B cell (primary cell): ENCODE measurements at places on chromosomes 4 and X. TPM values are rescaled to one million over a fixed set of nuclear protein-coding genes. Genes with fewer than 3 reads are reported as not detected.

PPARGC1A gene
- total RNA-seq, result not detected in 2 replicates

AVPR2 gene
- 0.53 TPM in 1 of 2 replicates, not detected in the other for total RNA-seq

MAGEC3 gene
- total RNA-seq, result not detected in 2 replicates

CSAG1 gene
- total RNA-seq, result not detected in 2 replicates

FATE1 gene
- total RNA-seq, result not detected in 2 replicates

CFAP99 gene
- not detected in 2 replicates for total RNA-seq

KLHL2 gene
- total RNA-seq, result 76.2 and 77.5 TPM in 2 replicates

TCP11X2 gene
- not detected in 2 replicates for total RNA-seq

ASMT gene
- total RNA-seq, result 0.66 TPM in 1 of 2 replicates, not detected in the other

TLR8 gene
- total RNA-seq, result 0.29 and 0.39 TPM in 2 replicates

BTK gene
- total RNA-seq, result 235 and 243 TPM in 2 replicates

RPA4 gene
- 2.6 and 2.7 TPM in 2 replicates for total RNA-seq

FABP2 gene
- total RNA-seq, result not detected in 2 replicates

SSX3 gene
- total RNA-seq, result not detected in 2 replicates

PPBP gene
- 0.42 TPM in 1 of 2 replicates, not detected in the other for total RNA-seq

PF4V1 gene
- total RNA-seq, result not detected in 2 replicates

TCEANC gene
- total RNA-seq, result 10.0 and 10.7 TPM in 2 replicates

ZCCHC18 gene
- 15.1 and 16.9 TPM in 2 replicates for total RNA-seq

CCDC160 gene
- not detected in 2 replicates for total RNA-seq

MEPE gene
- total RNA-seq, result not detected in 2 replicates

TCP11X1 gene
- total RNA-seq, result not detected in 2 replicates

IL21 gene
- not detected in 2 replicates for total RNA-seq

CSAG3 gene
- not detected in 2 replicates for total RNA-seq

C1GALT1C1 gene
- 11.6 and 13.6 TPM in 2 replicates for total RNA-seq

FAM133A gene
- not detected in 2 replicates for total RNA-seq

SCD5 gene
- total RNA-seq, result not detected in 2 replicates

SPANXB1 gene
- total RNA-seq, result not detected in 2 replicates

SYTL5 gene
- not detected in 2 replicates for total RNA-seq

LSM6 gene
- total RNA-seq, result 42.1 and 42.7 TPM in 2 replicates

AMER1 gene
- total RNA-seq, result 8.6 and 9.2 TPM in 2 replicates

TLR6 gene
- total RNA-seq, result 54.4 and 60.6 TPM in 2 replicates

RIPPLY1 gene
- total RNA-seq, result not detected in 2 replicates
